ENCODE measurements at places on chromosomes 6 and 20. TPM values are rescaled to one million over a fixed set of nuclear protein-coding genes. Genes with fewer than 3 reads are reported as not detected.

Gene ISM1
- total RNA-seq: not detected

Gene HMGCLL1
- total RNA-seq: 0.25 TPM

Gene COL19A1
- not detected for total RNA-seq

Gene LTV1
- total RNA-seq: 22.0 TPM

Gene DSP
- 220 TPM for total RNA-seq

Gene PRKN
- total RNA-seq: 1.6 TPM

Data from kidney epithelial cell (primary cell).